ENCODE measurements at places on chromosomes 16 and 17. TPM values are rescaled to one million over a fixed set of nuclear protein-coding genes. Genes with fewer than 3 reads are reported as not detected.

Gene NPIPA8
- total RNA-seq, result not detected

Gene GLP2R
- total RNA-seq, result not detected

Gene ABHD15
- total RNA-seq, result 6.0 TPM

Gene SLC6A2
- not detected for total RNA-seq

Gene RUNDC3A
- 0.08 TPM for total RNA-seq

Gene SLC35G6
- total RNA-seq, result not detected

Gene MSI2
- 9.8 TPM for total RNA-seq

Gene TMED6
- not detected for total RNA-seq

Gene CTCF
- total RNA-seq, result 14.7 TPM

Gene CRYBA1
- total RNA-seq, result not detected

Gene CCL16
- total RNA-seq, result not detected

Gene SLC25A19
- total RNA-seq, result 4.9 TPM

Gene PLLP
- not detected for total RNA-seq

Gene ACE
- total RNA-seq, result 2.0 TPM

Gene ASGR1
- under 0.01 TPM for total RNA-seq

Gene NEUROD2
- not detected for total RNA-seq

Gene CHST5
- not detected for total RNA-seq

Gene HS3ST6
- not detected for total RNA-seq

Gene ZSCAN10
- not detected for total RNA-seq

Gene CRISPLD2
- 0.98 TPM for total RNA-seq

Gene NME4
- 76.3 TPM for total RNA-seq

Gene IRX5
- total RNA-seq, result 2.7 TPM

Gene ATP2A3
- 2.7 TPM for total RNA-seq

Gene MFAP4
- total RNA-seq, result 11.0 TPM

Gene C16orf46
- total RNA-seq, result not detected

Gene MEFV
- 0.15 TPM for total RNA-seq

Gene UBALD2
- total RNA-seq, result 1.6 TPM

Gene ENPP7
- total RNA-seq, result not detected

Gene CAVIN1
- total RNA-seq, result 602 TPM

Gene SLFN14
- total RNA-seq, result not detected

Gene PGS1
- total RNA-seq, result 43.5 TPM

Gene MRC2
- 319 TPM for total RNA-seq

Gene TNFRSF17
- 0.12 TPM for total RNA-seq

Gene ABCA9
- total RNA-seq, result 14.1 TPM

Gene PALB2
- 3.6 TPM for total RNA-seq

Gene KRTAP16-1
- not detected for total RNA-seq

Gene SPN
- total RNA-seq, result not detected

Gene TOP2A
- 20.0 TPM for total RNA-seq

Gene SLC4A1
- total RNA-seq, result not detected

Gene CMTM3
- 9.1 TPM for total RNA-seq

Gene LGALS9B
- not detected for total RNA-seq

Gene HOXB5
- not detected for total RNA-seq

Gene IGSF6
- total RNA-seq, result not detected

Gene RNF43
- 0.15 TPM for total RNA-seq

Gene WFIKKN2
- 0.08 TPM for total RNA-seq

Gene MEOX1
- under 0.01 TPM for total RNA-seq

Gene CDC27
- total RNA-seq, result 95.4 TPM

Gene NGFR
- total RNA-seq, result 1.5 TPM

Gene SDK2
- 0.08 TPM for total RNA-seq

Gene TMIGD1
- total RNA-seq, result not detected

Gene HYDIN
- 0.12 TPM for total RNA-seq

Gene CBX2
- 0.23 TPM for total RNA-seq

Gene RPAIN
- 48.9 TPM for total RNA-seq

Gene MT1A
- total RNA-seq, result not detected

Gene ADORA2B
- 108 TPM for total RNA-seq

Gene MT3
- total RNA-seq, result 0.70 TPM

Gene SLC38A8
- total RNA-seq, result not detected

Gene HEATR9
- not detected for total RNA-seq

Gene TBX21
- not detected for total RNA-seq

Gene CDH16
- total RNA-seq, result not detected
